ENCODE measurements at places on chromosomes 7 and 10. TPM values are rescaled to one million over a fixed set of nuclear protein-coding genes. Genes with fewer than 3 reads are reported as not detected.
A peak's percentile ranks its signal among the peaks of the same experiment; 100 is the strongest.

Gene MARVELD1
- total RNA-seq = 1.2 TPM

Gene LAMB1
- total RNA-seq = not detected

Gene CAMK2B
- 0.31 TPM for total RNA-seq

Gene RNF32
- 1.8 TPM for total RNA-seq

Gene POM121C
- total RNA-seq = 73.6 TPM

Gene FAM237B
- not detected for total RNA-seq

Gene UCMA
- total RNA-seq = not detected

Gene TMEM139
- 0.77 TPM for total RNA-seq

Gene NKX1-2
- not detected for total RNA-seq

Gene LFNG
- total RNA-seq = 110 TPM

DNA sequence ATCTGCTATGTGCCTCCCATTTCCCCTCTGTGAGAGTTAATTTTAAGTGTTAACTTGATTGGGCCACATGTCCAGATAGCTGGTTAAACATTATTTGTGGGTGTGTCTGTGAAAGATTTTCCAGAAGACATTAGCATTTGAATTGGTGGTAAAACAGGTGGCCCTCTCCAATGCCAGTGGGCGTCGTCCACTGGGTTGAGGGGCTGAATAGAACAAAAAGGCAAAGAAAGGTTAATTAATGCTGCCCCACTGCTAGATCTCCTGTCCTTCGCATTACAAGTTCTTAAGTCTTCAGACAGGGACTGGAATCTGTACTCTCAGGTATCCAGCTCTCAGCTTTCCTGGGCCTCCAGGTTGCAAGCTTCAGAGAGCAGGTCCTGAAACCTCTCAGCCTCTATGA lies 1160.9 kb upstream of the LRRN3 start:
- no peaks in the 10 kb centered on the region for H3K36me3 ChIP-seq
- no peaks in the 10 kb centered on the region for H3K4me1 ChIP-seq
- no peak overlapping the region for H3K4me3 ChIP-seq
- H3K27me3 ChIP-seq = no peaks in the 10 kb centered on the region

- H3K27me3 ChIP-seq = no peaks in the 10 kb centered on the region
- H3K27ac ChIP-seq = no peak overlapping the region
- no peak for DNase-seq
- H3K4me3 ChIP-seq = no peak overlapping the region
Measured at GRCh38 chr7:67414858-67415257, 418.2 kb downstream of the TYW1 start.

GRCh38 chr7:30708983-30709382 lies 26.7 kb upstream of the CRHR2 start:
- DNase-seq = no peak
- H3K4me3 ChIP-seq = no peak overlapping the region
- H3K27me3 ChIP-seq = no peaks in the 10 kb centered on the region
- no peaks in the 10 kb centered on the region for H3K4me1 ChIP-seq
- H3K27ac ChIP-seq = no peak overlapping the region

GRCh38 chr7:87702326-87702725 lies 74.1 kb downstream of the RUNDC3B start:
- H3K27ac ChIP-seq = no peak overlapping the region
- no peaks in the 10 kb centered on the region for H3K4me1 ChIP-seq
- no peak overlapping the region for H3K4me3 ChIP-seq
- DNase-seq = no peak
- peaks cover 15% of the 10 kb centered on the region for H3K27me3 ChIP-seq

DNA sequence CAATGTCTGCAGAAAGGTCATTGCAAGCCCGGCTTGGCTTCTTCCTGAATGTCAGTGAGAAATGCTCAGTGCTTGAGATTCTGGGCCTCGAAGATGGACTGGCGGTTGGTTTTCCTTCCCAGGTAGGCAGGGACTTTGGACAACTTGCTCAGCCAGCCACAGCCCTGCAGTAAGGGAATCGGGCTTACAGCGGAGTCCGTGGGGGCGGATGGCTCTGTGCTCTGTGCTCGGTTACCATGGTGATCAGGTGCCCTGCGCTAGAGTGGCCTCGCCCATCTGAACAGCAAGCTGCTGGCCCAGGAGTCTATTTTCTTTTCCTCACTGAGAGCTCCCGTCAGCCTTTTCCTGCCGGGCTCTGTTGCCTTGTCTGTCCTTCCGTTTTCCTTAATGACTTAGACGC lies 77.8 kb upstream of the SH2B2 start:
- no peaks in the 10 kb centered on the region for H3K27me3 ChIP-seq
- no peak overlapping the region for H3K4me3 ChIP-seq
- no peak overlapping the region for H3K27ac ChIP-seq
- no peaks in the 10 kb centered on the region for H3K4me1 ChIP-seq

DNA sequence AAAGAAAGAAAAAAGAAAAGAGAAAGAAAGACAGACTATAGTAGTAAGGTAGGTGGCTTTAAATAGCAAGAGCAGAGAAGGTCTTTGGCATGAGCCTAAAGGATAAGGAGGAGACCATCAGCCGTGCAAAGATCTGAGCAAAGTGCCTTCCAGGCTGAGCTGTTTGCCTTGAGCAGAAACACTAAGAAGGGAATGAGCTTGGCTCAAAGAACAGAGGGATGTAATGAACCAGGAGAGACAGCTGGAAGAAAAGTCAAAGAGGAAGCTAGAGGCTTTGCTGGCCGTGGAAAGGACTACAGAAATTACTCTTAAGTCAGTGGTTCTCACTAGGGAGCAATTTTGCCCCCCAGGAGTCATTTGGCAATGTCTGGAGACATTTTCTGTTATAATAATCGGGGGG lies 228.6 kb downstream of the FGFR2 start:
- no peaks in the 10 kb centered on the region for H3K4me1 ChIP-seq
- H3K27me3 ChIP-seq = no peaks in the 10 kb centered on the region
- DNase-seq = no peak
- no peak overlapping the region for H3K27ac ChIP-seq
- H3K36me3 ChIP-seq = no peaks in the 10 kb centered on the region

- peaks cover 38% of the 10 kb centered on the region for H3K27me3 ChIP-seq
- no peaks in the 10 kb centered on the region for H3K4me1 ChIP-seq
- DNase-seq = no peak
- H3K36me3 ChIP-seq = no peaks in the 10 kb centered on the region
- no peak overlapping the region for H3K27ac ChIP-seq
Measured at GRCh38 chr10:33231621-33232350, 102.7 kb downstream of the NRP1 start.

GRCh38 chr7:142817506-142817905 lies 37.4 kb upstream of the EPHB6 start:
- peaks cover 31% of the 10 kb centered on the region for H3K4me1 ChIP-seq
- H3K36me3 ChIP-seq = peaks cover 14% of the 10 kb centered on the region
- no peak overlapping the region for H3K4me3 ChIP-seq
- DNase-seq = no peak
- peaks cover 33% of the 10 kb centered on the region for H3K27me3 ChIP-seq

DNA sequence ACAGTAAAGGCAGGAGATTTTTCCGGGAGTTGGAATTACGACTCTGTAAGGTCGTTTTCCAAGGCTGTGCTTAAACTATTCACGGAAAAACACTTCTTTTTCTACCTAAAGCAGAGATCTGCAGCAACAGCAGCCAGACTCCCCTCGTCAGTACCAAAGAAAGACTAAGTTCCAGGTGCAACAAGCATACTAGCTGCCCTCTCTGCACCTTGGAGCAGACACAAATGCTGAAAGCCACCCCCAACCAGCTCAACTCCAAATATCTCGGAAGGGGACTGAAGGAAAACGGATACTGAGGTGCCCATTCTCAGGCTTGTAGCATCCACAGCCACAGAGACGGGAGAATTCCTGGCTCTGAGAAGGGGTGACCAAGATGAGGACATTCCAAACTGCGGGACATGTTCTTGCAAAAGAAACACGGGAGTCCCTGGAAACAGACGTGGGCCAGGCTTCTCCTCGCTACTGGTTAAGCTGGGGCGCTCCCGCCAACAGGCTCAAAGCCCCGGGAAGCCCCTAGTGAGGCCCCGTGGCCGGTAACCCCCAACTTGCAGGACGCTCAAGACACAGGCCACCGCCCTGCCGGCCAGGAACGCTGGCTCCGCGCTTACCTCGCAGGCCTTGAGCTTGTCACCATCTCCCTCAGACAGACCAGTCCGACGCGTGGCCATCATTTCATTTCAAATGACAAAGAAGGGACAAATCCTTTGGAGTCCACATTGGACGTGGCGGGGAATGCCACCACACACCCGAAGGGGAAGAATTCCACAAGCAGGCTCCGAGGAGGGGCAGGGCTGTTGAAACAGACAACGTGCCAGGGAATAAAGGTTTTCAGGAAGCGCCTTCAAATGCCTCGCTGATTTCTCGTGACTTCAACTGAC lies 2.2 kb downstream of the ARHGAP21 start:
- H3K4me3 ChIP-seq = peak overlapping the region; percentile 91
- peaks cover 8% of the 10 kb centered on the region for H3K4me1 ChIP-seq
- no peaks in the 10 kb centered on the region for H3K36me3 ChIP-seq
- no peaks in the 10 kb centered on the region for H3K27me3 ChIP-seq
- no peak overlapping the region for H3K27ac ChIP-seq
- no peak for DNase-seq

- peak overlapping the region; percentile 39 for H3K27ac ChIP-seq
- no peak for DNase-seq
- H3K27me3 ChIP-seq = peaks cover 9% of the 10 kb centered on the region
- peaks cover 39% of the 10 kb centered on the region for H3K4me1 ChIP-seq
- peaks cover 6% of the 10 kb centered on the region for H3K36me3 ChIP-seq
- H3K4me3 ChIP-seq = peak overlapping the region; percentile 4
Measured at GRCh38 chr10:122559228-122559627, 1.3 kb upstream of the DMBT1 start.

- no peak overlapping the region for H3K4me3 ChIP-seq
- H3K27ac ChIP-seq = no peak overlapping the region
Measured at GRCh38 chr7:158885624-158886023, 29.3 kb downstream of the DYNC2I1 start.

- H3K36me3 ChIP-seq = peaks cover 6% of the 10 kb centered on the region
- peaks cover 32% of the 10 kb centered on the region for H3K4me1 ChIP-seq
- H3K4me3 ChIP-seq = peak overlapping the region; percentile 93
- no peaks in the 10 kb centered on the region for H3K27me3 ChIP-seq
- peak overlapping the region; percentile 96 for H3K27ac ChIP-seq
- peak; percentile 5 for DNase-seq
Measured at GRCh38 chr7:92717993-92718716, 118.2 kb downstream of the CDK6 start.

DNA sequence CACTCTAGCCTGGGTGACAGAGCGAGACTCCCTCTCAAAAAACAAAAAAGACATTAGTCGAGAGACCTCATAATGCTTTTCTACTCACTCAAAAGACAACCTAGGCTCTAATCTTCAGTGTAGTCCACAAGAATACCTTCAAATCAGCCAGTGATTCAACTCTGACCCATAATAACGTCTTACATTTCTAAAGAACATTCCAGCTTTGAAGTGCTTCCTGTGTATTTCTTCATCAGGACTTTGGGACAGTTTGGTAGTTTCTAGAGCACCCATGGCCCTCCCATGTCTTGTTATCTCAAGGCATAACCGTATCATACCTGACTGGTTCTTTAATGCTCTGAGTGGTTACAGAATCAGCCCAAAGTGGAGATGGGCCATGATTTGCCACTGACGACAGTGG lies 221.3 kb downstream of the SKIDA1 start:
- H3K27me3 ChIP-seq = peaks cover under 1% of the 10 kb centered on the region
- no peak overlapping the region for H3K4me3 ChIP-seq
- H3K4me1 ChIP-seq = no peaks in the 10 kb centered on the region
- no peak for DNase-seq
- no peak overlapping the region for H3K27ac ChIP-seq

GRCh38 chr7:121579639-121580038 lies 183.5 kb upstream of the FAM3C start:
- no peak for DNase-seq
- H3K4me3 ChIP-seq = no peak overlapping the region

DNA sequence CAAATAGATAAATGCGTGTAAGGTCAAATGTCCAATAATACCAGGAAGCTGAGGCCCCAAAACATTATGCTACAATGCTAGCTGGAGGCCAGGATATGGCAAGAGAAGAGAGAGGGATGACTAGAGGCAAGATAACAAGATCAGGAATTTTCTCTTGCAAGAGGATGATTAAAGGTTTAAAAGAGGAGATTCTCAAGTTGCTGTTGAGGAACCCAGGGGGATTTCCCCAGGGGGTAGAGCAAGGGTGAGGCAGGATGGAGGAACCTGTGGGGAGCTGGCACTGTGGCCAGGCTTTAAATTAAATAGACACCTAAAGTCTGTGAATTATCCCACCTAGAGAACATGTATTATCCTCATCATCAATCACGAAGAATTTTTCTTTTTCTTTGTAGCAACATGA lies 3.4 kb upstream of the TAS2R60 start:
- no peak for DNase-seq
- no peak overlapping the region for H3K27ac ChIP-seq
- H3K36me3 ChIP-seq = peaks cover 10% of the 10 kb centered on the region

DNA sequence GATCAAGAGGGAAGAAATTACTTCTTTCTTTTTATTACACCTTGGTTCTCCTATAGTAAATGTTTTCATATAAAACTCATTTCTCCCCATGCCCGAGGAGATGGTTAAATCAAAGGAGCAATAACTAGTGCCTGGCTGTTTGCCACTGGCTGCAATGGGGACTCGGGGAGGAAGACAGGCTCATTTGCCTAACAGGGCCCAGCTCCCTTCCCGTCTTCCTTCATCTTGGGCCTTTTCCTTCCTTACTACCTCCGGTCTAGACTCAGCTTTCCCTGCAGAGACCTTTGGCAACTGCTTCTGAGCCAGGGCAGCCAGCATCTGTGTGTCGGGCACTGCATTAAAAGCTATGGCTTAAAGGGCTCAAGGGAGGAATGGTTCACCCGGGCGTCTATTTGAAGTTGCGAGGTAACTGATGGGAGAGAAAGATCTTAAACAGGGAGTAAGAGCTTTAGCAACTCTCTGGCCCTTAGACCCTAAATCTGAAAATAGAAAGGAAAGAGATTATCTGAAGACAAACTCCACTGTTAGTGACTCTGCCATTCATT lies 63.5 kb downstream of the CALD1 start:
- no peaks in the 10 kb centered on the region for H3K4me1 ChIP-seq
- H3K27ac ChIP-seq = no peak overlapping the region
- H3K27me3 ChIP-seq = peaks cover 11% of the 10 kb centered on the region
- no peak overlapping the region for H3K4me3 ChIP-seq
- DNase-seq = no peak
- no peaks in the 10 kb centered on the region for H3K36me3 ChIP-seq

GRCh38 chr7:132491391-132491945 lies 84.8 kb downstream of the PLXNA4 start:
- H3K36me3 ChIP-seq = no peaks in the 10 kb centered on the region
- H3K27ac ChIP-seq = no peak overlapping the region
- H3K4me3 ChIP-seq = no peak overlapping the region

DNA sequence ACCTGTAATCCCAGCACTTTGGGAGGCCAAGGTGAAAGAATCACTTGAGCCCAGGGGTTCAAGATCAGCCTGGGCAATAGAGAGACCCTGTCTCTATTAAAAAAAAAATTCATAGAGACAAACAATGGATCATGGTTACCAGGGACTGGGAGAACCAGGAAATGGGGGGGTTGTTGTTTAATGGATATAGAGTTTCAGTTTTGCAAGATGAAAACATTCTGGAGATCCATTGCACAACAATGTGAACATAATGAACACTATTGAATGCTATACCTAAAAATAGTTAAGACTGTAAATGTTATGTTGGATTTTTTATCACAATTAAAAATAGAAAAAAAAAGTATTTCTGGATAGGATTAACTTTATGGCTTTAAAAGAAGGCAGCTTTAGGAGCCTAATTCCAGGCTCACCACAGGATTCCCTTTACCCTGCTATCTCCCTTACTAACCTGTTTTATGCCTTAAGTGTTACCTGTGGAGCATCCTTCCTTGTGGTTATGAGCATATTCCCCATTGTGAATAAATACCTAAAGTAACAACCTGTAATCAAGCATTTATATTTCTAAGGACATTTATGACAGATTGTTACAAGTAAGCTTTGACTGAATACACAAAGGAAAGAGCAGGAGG lies 45.1 kb upstream of the SGCE start:
- no peak overlapping the region for H3K27ac ChIP-seq
- H3K36me3 ChIP-seq = no peaks in the 10 kb centered on the region
- DNase-seq = no peak
- no peaks in the 10 kb centered on the region for H3K4me1 ChIP-seq
- H3K4me3 ChIP-seq = no peak overlapping the region

All from T-helper 17 cell (primary cell).